Activated effector memory CD4-positive, alpha-beta T cell treated with anti-CD3 and anti-CD28 coated beads, Interleukin-2, amount 50 U/mL, for 16 hours (primary cell): ENCODE measurements at places on chromosomes 6 and 20.

GRCh38 chr6:8645212-8645611 is 209.9 kb upstream of the SLC35B3 start:
- no peak for DNase-seq

DNA sequence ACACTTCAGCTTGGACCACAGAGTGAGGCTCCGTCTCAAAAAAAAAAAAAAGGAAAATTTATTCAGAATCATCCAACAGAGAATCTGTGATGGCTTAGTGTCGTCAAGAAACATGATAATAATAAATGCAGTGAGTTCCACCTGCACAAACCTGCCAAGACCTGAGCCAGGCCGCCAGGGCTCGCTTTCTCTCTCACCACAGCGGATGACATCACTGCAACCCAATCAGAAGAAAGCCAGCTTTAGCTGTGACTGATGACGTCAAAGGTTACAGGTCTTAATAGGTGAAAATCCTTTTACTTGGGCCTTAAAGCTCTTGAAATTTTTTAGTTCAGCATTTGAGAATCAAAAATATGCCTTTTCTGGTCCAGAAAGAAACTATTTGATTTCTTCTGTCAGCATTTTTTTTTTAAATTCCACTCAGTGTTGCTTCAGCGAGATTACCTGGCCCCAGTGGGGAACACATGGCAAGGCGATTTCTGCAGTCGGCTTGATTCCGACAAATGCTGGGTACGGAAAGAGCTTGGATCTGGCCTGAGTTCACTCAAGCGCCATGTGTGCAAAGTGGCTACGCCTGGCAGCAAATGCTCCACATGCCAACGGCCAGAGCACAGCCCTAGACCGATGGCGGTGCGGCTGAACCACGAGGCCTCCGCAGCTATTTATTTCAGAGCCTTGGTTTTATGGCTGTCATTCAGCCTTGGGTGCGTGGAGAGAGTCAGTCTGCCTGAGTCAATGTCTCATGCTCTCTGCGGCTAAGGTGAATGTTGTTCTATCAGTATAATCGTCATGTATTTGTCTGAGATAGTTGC is 105.7 kb upstream of the QKI start:
- DNase-seq, result no peak

DNA sequence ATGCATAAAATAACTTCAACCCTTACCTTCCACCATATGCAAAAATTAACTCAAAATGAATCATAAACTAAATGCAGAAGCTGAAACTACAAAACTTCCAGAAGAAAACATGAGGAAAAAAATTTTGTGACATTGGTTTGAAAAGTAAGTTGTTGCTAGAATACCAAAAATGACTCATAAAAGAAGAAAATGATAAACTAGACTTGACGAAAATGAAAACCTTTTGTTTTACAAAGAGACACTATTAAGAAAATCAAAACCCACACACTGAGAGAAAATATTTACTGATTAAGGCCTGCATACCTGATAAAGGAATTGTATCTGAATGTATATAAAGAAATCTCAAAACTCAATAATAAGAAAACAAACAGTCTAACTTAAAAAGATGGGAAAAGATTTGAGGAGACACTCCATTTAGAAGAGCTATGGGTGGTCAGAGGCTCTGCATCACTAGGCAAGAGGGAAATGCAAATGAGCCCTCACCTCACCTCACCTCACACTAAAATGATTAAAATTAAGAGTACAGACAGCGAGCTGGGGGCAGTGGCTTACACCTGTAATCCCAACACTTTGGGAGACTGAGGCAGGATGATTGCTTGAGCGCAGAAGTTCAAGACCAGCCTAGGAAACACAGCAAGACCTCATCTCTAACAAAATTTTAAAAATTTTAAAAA is 97.6 kb upstream of the CST7 start:
- DNase-seq, result no peak

DNA sequence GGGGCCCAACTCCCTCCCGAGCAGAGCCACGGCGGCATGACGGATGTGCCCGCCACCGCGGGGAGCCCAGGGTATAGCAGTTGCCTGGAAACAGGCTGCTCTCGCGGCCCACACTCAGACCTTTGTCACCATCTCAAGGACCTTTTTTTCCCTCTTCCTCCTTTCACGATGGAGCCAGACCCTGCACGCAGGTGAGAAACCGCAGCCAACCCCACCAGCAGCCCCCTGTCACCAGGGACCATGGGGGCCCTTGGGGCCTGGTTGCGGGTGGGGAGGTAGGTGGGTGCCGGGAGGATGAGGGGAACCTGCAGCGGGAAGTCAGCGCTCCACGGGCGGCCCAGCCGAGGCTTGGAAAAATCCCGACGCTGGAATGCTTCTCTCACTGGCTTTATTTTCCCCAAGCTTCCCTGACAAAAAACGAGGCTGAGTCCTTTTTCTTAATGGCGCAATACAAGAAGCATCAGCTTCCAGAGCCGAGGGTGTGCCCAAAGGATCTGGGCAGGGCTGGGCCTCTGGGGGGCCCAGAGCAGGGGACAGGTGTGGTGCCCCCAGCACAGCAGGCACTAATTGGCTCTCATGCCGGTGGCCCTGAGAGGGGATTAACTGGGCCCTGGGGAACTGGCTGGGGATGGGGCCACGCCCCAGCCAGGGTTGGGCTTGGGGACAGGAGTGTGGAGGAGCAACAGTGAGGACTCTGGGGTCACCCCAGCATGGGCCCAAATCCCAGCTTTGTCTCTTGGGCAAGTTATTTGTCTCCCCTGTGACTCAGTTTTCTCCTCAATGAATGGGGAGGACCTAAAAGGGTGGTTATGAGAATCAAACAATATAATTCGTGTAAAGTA is 23.9 kb downstream of the NOL4L start:
- DNase-seq, result no peak

DNA sequence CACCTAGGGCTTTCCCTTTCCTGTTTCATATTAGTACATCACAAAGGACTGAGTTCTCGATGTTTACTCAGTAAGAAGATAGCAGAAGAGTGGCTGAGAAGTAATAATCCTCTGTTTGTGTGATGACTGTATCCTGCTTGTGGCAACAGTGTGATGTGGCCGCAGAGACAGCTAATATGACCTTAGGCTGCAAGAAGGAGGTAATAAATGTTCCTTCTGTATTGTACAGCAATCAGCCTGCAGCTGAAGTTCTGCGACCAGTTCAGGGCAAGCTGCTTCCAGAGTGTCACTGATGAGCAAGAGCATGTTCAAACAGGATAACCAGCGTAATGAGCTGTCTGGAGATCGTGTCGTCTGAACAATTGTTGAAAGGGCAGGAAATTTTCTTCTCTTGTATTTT is 70.9 kb downstream of the OPN5 start:
- DNase-seq, result no peak

DNA sequence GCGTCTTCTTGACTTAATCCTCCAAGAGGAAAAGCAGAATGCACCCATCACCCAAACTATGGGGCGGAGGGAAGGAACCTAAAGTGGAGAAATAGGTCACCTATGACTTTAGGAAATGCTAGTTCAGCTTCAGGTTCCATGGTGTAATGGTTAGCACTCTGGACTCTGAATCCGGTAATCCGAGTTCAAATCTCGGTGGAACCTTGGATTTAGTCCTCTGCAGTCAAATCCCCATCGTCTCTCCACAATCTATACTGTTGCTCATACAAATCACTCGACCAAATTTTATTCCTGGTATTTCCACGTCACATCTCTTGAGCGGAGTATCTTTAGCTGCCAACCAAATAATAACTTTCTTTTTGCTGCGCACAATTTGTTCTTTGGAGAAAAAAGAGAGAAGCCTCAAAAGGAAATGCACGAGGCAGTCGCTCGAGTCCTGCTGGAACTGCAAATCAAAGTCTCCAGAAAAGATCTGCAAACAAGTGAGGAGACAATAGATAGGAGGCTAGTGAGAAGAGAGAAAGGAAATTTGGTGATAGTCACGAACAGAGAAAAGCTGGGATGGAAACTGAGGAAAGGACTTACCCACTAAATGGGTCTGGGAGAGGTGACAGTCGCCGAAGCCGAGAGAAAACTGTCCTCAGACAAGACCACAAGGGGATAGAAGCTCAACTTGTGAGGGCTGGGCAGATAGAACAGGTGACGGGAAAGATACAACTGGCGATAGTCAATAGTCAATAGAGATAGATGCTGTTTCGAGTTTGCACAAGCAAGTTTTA is 16.6 kb downstream of the POM121L2 start:
- no peak for DNase-seq

- DNase-seq, result no peak
These were observed 4.9 kb downstream of the ADGRG6 start for GRCh38 chr6:142306736-142307135.

DNA sequence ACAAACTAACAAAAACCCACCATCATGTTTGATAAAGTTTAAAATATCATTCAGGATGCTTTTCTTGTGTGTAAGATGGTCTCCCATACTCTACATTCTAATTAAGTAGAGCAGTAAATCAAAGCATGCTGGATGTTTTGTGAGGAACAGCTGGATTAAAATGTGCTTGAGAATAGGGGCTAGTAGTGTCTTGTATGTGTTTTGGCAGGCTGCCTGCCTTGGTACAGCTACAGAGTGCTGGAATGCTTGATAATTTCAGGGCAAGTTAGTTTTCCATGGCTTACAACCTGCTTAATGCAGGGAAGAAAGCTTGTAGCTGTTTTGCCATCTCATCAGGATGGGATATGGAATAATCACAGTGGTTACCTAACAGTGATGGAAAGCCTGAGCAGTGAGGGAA is 636.6 kb upstream of the MMS22L start:
- DNase-seq, result no peak

DNA sequence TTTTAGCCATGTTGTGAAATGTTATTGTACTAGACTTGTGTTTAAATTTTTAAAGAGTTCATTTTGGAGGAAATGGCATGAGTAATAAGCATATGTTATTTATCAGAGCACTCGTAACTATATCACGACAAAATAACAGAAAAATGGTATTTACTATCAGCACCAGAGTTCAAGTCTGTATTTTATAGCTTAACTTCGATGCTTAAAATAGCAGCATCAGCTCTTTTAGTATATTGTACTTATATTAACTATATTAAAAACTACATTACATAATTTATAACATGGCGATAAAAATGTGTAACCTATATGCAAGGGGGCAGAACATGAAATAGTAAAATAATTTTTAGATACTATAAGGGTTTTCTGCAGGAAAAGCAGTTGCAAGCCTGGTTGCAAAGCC is 52.9 kb downstream of the ABRACL start:
- DNase-seq, result no peak

GRCh38 chr6:70956451-70957283 is at the start of gene B3GAT2:
Gene B3GAT2, minus strand, starts transcription at chr6:70957060. Its CDS starts 631 bp downstream, at chr6:70956429.
- DNase-seq, result no peak
